ENCODE measurements at places on chromosomes 5 and 9.

GRCh38 chr5:168153876-168154270 lies 137.6 kb upstream of the WWC1 start:
- no peak for DNase-seq

DNA sequence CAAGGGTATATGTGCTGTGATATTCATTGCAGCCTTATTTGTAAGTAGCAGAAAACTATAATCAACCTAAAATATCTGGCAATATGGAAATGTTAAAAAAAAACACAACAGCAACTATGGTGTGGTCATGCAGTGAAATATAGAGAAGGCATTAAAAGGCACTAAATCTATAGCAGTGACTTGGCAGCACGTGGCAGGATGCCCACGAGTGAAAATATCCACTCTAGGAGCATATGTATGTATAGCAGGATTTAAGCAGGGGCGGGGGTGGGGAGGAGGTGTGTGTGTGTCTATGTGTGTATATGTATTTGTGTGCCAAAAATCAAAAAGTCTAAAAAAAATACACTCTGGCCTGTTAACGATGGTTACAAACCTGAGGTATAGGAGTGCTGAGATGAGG lies 115.6 kb downstream of the RPS23 start:
- no peak for DNase-seq

DNA sequence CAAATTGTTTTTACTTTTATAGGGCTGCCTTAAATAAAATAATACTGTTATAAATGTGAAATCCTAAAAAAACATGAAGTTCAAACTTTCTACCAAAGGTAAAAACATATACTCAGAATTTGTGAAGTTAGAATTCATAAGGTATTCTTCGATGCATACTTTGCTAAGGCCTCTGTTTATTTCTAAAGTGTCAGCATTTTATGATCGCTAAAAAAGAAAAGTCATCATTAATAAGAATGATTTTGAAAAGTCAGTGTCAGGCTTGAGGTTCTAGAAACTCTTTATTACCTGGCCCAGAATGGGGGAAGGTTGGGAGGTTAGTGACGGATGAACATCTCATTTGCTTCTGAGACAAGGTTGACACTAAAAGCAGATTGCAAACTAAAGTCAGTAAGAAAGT lies 26.2 kb upstream of the NADK2 start:
- no peak for DNase-seq

GRCh38 chr9:71672573-71672972 lies 95.7 kb downstream of the CEMIP2 start:
- no peak for DNase-seq

DNA sequence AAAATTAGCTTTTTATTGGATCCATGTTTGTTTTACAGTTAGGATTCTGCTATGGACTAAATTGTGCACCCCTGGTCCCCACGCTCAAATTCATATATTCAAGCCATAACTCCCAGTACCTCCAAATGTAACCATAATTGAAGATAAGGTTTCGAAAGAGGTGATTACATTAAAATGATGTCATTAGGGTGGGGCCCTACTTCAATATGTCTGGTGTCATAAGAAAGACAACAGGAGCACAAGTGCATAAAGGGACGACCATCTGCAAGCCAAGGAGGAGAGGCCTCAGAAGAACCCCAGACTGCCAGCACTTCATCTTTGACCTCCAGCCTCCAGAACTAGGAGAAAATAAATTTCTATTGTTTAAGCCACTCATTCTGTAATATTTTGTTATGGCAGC lies 7.4 kb upstream of the HNRNPA0 start:
- no peak for DNase-seq

DNA sequence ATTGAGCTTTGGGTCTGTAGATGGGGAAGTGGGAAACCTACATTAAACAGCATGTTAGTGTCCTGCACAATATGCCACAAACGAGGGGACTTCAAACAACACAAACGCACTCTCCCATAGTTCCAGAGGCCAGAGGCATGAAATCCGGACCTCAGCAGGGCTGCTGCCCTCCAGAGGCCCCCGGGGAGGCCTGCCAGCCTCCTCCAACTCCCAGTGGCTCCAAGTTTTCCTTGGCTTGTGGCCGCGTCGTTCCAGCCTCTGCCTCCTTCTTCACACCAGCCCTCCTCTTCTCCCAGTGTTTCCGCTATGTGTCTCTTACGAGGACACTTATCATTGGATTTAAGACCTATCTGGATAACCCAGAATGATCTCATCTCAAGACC lies 13.3 kb upstream of the COL5A1 start:
- no peak for DNase-seq

- DNase-seq = no peak
These were observed 67.6 kb downstream of the LMX1B start for GRCh38 chr9:126681336-126681735.

DNA sequence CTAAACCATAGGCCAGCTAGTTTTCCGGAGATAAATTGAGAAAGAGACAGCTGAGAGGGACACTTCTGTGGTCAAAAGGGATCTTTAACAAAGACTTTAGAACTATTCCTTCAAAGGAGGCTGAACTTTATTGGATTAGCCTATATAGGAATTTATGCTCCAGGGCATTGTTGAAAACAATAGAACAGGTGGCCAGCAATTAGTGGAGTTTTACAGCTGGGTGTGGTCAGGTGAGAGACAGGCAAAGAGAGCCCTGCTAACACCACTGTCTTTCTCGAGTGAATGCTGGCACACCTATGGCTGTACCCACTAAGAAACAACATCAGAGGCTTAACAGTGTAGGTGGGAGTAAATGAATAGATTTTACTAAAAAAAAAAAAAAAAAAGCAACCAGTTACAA lies 16.7 kb upstream of the TLR4 start:
- no peak for DNase-seq

DNA sequence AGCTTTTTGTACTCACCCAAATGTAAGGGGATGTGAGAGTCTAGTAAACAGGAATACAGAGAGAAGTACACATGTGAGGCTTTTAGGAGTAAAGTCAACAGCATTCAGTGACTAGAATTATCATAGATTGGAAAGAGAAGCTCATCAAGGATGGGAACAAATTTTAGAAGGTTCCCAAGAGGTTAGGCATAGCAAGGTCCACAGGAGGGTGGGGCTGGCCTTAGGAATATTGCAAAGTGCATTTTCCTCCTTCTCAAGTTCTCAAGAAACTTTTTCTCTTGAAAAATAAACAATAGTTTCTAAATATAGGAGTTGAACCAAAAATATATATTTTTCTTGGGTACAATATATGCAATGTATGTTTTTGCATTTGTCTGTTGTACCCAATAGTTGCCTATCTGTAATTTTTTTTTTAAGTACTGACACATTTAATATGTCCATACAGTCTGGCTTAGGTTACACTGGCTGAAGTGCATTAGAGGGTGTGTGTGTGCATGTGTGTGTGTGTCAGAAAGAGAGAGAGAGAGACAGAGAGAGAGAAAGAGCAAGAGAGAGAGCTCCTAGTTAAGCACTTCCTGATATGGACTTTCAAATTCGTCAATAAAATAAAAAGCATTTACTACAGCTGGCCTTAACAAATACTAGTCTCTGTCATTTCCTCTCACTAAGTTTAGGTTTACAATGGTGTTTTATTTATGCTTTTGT lies 62.2 kb downstream of the SNX18 start:
- DNase-seq = no peak

- peak; percentile 23 for DNase-seq
These were observed 2.7 kb upstream of the CLPTM1L start for GRCh38 chr5:1347571-1347970.

- peak; percentile 80 for DNase-seq
These were observed 171.6 kb downstream of the FAM174A start for GRCh38 chr5:100706776-100707175.

- DNase-seq = no peak
These were observed 340.5 kb downstream of the ARHGEF28 start for GRCh38 chr5:73966451-73966850.

DNA sequence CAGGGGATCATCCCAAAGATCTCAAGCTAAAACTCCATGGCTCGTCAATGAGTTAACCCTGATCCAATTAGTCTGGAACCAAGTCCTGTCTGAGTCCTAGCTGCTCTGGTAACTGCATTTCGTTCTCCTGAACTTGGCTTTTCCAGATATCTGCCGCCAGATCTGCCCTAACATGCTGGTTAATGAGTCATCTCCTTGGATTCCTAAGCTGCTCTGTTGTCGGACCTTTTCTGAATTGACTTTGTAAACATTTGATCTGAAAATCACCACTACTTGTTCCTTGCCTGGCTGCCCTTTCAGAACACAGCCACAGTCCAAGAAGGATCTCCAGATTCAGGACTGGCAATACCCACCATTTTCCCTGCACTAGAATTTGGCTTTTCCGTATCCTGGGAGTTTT lies 473.0 kb downstream of the ZSWIM6 start:
- DNase-seq = no peak

DNA sequence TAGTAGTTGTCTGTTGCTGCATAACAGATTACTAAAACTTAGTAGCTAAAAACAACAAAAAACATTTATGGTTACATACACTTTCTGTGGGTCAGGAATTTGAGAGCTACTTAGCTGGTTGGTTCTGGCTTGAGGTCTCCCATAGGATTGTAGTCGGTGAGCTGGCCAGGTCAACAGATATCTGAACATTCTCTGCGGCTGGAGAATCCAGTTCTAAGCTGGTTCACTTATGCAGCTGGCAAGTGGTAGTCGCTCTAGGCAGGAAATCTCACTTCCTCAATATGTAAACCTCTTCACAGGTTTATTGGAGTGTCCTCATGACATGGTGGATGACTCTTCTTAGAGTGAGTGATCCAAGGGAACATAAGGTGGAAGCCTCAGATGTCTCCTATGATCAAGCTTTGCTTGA lies 65.7 kb upstream of the TNFAIP8 start:
- DNase-seq = peak; percentile 55

DNA sequence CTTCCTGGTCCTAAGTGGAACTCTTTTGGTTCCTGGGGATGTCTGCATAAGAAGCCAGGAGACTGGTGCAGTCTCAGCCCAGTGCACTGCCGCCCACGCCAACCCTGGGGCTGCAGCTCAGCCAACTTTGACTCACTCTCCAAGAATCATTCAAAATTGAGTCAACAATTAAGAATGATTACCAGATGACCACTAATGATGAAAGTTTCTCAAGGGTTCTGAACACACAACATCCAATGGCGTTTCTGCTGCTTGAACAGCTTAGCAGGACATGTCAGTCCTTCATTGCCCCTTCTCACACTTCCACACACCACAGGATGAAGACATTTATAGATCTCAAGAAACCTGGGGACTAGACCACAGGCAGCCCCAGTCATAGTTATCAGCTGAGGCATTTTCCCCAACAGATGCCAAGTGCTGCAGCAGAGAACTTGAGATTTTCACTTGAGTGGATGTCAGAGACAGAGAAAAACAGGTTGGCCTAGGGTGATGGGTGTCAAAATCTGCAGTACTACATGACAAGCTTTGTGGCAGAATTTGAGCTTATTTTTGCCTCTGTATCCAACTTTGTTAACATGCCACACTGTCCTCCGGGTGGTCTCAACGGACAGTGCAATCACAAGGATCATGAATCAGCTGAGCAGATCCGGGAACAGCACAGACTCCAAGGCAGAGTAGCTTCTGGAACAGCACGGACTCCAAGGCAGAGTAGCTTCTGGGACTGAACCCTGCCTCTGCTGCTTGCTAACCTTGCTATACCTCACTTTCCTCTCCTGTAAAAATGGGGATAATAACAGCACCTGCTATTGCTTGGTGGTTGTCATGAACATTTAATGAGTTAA lies 356.1 kb downstream of the SPOCK1 start:
- no peak for DNase-seq

GRCh38 chr9:101455656-101456240 lies 20.2 kb upstream of the ALDOB start:
- no peak for DNase-seq

- no peak for DNase-seq
These were observed 19.9 kb upstream of the CDH6 start for GRCh38 chr5:31173614-31174013.

DNA sequence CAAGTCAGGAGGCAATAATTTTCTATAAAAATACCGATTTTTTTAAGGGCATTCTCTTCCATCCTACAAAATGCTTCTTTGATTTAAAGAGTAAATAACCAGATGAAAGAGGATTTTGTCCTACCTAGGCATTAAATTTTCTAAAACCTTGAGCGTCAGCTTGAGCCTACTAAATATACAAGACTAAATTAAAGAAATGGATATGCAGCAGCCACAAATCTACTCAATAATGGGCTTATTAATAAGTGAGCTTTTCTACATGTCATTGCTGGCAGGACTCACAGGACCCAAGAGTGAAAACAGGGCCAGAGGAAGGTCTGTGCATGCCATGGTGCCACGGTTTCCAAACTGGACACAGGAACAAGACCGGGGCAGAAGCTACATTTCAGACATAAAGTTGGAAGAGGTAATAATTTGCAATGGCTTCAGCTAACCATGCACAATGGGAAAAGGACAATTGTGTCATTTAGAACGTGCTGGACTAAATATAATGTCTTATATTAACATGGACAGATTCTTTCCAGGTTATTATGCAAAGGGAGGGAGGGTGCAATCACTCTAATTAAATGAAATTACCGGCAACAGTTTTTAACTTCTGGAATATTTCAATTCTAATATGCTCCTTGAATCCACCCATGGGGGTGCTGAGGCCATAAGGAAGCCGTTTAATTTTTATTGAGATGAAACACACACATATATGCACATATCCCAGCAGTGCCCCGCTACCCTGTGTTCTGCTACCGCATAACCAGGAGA lies 5.2 kb downstream of the WHRN start:
- DNase-seq = no peak

- DNase-seq = no peak
These were observed 124.9 kb downstream of the FGF1 start for GRCh38 chr5:142561029-142561428.

DNA sequence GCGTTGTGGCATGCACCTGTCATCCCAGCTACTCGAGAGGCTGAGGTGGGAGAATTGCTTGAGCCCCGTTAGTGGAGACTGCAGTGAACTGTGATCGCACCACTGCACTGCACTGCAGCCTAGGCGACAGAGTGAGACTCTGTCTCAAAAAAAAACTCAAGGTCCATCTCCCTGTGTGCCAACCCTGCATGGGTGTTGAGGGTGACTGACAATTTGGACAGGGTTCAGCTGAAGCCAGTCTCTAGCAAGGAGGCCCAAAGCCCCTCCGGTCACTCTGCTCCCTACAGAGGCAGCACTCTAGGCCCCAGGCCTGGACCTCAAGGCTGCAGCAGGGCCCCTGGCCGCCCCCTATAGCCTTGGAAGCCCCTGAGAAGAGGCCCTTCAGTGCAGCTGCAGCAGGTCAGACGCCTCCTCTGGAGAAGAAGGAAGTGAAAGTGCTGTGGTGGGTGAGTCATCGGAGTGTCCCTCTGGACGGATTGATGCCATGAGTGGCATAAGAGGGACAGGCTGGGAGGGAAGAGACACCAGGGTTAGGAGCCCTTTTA lies 39.2 kb upstream of the NEK6 start:
- DNase-seq = peak; percentile 63

- DNase-seq = no peak
These were observed 165.4 kb downstream of the AUH start for GRCh38 chr9:91196103-91196950.
